T1000 (cell line): ENCODE measurements at places on chromosomes 3 and 15.
A peak's percentile ranks its signal among the peaks of the same experiment; 100 is the strongest.

DNA sequence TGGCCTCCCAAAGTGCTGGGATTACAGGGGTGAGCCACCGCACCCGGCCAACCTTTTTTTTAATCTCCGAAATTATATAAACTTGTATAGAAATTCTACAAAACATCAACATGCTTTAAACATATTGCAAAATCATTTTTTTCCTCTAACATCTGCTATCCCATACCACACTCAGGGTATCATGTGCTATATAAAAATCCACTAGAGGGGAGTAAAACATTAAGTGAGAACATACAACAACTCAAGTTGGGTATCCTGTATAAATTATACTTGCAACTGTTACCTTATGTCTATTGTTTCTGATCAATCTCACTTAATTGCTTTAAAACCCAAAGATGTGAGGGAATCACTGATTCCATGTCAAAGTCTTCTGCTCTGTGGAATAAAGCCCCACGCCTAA lies 71.9 kb upstream of the FBN1 start:
- no peak for DNase-seq

- DNase-seq, result no peak
These were observed 145.8 kb downstream of the CBLB start for GRCh38 chr3:105722943-105723556.

DNA sequence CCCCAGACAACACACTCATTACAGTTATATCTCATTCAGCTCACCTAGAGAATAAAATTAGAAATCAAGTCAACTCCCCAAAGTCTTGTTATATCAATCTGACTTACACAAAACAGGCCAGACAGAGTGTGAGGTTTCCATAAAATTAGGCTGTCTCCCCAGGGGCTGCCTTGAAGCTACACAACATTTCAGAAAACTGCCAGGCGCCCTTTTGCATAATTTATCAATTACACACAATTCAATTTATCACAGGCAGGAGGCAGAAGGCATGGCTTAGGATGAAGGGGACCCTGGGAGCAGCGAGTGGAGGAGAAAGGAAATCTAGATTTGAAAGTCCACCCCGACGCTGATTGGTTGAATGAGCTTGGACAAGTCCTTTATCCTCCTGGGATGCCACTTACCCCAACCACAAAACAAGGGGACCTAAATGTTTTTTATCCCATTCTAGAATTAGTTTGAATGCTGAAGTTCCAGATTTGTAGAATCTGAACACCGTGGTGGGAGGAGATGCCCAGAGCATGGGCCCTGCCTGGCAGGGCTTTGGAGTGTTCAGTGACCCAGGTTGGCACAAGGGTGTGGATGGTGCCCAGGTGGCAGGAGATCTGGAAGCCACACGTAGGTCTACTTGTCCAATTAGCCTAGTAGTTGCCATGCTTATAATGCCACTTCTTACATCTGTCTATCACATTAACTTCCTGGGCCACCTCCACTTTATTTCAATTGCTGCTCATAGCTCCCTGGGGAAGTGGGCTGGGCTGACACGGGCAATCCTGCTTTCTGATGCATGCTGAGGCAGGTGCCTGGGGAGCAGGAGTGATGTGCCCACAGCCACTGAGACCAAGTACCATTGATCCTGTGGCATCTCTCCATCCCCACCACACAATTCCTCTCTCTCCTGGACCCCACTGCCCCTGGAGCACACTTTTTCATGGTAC lies 119.8 kb upstream of the TLE3 start:
- no peak for DNase-seq

DNA sequence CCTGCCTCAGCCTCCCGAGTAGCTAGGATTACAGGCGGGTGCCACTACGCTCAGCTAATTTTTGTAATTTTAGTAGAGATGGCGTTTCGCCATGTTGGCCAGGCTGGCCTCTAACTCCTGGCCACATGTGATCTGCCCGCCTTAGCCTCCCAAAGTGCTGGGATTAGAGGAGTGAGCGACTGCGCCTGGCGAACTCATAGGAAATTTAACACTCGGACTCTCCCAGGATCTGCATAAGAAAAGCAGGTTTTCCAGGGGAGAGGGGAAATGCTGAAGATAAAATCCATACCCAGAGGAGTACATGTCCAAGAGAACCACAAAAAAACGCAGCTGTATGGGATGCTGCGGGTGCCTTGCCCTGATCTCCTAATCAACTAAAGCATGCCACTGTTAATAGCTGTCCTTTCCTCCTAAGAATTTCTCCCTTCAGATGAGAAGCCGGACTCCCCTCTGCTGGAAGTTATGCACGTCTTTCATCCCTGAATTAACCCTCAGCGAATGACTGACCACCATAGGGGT lies 25.3 kb upstream of the TGFBR2 start:
- DNase-seq, result no peak

DNA sequence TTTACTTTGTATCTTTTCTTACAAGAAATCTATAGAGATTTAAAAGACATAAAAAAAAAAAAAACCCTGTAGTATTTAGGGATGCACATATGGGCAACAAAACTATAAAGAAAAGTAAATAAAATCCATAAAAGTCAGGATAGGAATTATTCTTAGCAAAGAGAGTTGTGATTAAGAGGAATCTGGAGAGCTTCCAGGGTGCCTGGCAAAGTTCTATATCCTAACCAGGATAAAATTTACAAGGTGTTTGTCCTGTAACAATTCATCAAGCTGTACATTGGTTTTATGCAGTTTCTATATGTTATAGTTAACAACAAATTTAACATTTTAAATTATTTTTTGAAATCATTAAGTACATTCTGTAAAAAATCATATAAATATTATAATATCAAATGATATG lies 7.9 kb downstream of the SECISBP2L start:
- no peak for DNase-seq

DNA sequence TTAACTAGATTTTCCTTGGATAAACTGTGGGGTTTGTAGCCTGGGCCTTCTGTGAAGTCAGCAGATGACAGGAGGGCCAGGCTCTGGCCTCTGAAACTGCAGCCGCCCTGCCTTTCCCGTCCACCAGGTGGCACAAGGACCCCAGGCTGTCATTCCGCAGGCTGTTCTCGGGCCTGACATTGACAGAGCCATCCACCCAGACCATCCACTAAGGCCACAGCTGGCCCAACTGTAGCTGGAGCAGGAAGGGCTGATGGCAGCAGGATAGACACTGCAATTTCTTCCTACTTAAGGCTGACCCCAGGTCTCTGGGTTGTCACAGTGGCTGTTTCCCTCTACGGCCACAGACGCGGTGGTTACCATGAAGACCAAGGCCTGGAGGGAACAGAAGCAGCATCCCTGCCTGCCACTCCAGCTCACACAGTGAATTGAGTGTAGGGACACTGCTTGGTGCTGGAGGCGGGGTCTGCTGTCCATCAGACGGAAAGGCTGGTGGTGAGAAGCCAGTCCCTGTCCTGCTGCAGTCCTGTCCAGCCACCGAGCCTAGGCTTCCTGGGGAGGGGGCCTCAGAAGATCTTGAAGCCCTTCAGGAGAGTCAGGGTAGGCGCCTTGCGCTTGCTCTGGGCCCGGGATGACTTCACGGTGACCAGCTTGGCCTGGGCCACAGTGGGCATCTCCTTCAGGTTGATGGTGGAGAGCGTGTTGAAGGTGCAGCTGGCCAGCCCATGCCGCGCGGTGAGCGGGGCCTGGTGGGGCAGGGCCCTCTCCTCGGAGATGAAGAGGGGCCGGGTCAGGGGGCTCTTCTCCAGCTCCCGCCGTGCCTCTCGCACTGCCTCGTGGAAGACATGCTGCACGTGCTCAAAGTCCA lies 9.4 kb downstream of the SLC51B start:
- peak; percentile 16 for DNase-seq
